ENCODE measurements at places on chromosomes 2 and 18.

- no peak for DNase-seq
Measured at GRCh38 chr2:225584796-225585195, 185.3 kb downstream of the NYAP2 start.

- DNase-seq = no peak
Measured at GRCh38 chr2:224520064-224520463, 65.1 kb downstream of the CUL3 start.

DNA sequence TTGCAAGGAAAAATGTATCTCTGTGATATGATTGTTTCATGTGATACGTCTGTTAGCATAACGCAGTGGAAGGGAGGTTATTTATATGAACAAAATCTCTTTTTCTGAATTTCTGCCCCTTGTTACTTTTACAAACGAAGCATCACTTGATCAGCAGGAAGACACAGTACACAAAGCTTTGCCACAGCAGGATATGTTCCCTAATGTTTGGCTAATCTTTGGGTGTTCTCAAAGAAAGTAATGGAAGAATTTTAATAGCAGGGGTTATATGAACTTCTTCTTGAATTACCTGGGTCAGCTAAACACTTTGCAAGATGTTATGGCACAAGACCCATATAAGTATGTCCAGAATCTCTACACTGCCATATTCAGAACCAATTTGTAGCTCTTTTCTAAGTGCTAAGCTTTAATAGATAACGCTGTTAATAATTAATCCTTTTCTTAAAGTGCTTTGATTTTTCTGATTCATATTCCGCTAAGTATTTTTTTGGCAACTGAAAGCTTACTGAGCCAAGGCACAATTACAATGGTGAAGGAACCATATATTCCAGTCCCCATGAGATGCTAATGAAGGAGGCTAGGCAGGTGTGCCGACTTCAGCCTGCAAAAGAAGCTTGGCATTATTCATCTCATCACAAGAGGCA, 33.2 kb upstream of the TRIB2 start:
- no peak for DNase-seq

DNA sequence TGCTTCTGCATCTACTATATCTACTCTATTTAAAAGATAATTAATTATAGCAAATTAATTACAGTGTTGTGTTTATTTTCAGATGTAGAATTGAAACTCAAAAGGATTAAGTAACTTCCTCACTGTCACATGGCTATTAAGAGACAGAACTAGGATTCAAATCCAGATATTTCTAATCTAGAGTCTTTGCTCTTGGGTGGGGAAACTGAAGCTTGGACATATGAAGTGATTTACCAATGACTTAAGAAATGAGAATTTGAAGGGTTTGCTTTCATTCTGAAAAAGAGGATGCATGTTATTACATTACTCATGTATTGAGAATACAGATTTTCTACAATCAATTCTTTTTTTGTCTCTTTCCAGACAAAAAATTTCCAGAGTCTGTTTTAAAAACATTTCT, 191.5 kb upstream of the SMAD7 start:
- DNase-seq = no peak

- DNase-seq = no peak
Measured at GRCh38 chr2:113276761-113277425, 1.8 kb downstream of the PAX8 start.

- no peak for DNase-seq
Measured at GRCh38 chr2:238403632-238404405, 22.9 kb upstream of the ASB1 start.

DNA sequence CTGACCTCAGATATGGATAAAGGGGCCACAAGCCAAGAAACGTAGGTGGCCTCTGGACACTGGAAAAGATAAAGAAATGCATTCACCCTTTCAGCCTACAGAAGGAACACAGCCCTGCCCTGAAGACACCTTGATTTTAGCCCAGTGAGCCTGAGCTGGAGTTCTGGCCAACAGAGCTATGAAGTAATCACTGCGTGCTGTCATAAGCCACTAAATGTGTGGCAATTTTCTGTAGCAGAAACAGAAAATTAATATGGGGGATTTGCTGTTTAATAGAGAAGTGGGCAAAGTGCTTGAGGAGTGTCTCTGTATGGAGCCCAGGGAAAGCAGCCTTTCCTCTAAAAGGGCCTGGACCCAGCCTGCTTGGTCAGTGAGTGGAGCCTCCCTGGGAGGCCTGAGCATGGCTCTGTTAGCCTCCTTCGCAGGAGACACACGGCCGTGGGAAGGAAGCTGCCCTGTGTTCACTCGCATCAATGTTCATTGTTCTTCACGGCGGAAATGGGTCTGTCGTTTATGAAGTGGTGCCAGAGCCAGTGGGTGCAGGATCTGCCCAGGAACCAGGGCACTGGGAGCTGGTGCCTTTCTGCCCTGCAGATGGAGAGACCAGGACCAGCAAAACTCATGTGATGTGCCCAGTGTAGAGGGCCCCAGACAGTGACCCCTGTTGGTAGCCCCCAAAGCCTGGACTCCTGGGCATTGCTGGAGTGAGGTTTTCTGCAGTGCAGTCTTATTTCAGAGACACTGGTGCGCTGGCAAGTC, 268.9 kb downstream of the NDUFA10 start:
- DNase-seq = no peak

GRCh38 chr2:55620123-55620779, 2.8 kb upstream of the PPP4R3B start:
- DNase-seq = no peak

DNA sequence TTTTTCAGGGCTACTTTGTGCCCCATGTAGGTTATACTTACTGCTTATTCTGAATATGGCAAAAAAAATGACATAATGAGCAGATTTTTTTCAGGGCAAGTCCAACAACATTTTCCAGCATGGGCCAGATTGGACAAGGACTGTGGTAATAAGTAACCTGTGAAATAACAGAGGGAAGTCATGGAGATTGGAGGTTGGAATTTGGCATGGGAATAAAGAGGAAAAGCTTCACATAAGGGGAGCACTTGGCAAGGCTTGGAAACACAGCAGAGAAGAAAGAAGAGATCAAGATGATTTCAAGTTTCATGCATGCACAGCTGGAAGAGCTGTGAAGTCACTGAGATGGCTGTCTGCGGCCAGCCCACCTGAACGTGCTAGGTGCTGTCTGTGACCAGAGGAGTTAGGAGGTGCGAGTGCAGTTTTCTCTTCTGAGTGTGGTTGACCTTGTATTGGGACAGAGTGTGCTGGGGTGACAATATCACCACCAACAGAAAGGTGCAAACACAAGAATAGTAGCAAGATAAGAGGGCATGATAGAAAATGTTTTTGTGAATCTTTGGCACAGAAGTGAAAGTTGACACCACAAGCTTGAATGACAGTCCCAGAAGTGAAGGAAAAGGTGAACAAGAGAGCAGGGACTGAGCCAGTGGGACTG, 71.1 kb upstream of the DSC1 start:
- no peak for DNase-seq

DNA sequence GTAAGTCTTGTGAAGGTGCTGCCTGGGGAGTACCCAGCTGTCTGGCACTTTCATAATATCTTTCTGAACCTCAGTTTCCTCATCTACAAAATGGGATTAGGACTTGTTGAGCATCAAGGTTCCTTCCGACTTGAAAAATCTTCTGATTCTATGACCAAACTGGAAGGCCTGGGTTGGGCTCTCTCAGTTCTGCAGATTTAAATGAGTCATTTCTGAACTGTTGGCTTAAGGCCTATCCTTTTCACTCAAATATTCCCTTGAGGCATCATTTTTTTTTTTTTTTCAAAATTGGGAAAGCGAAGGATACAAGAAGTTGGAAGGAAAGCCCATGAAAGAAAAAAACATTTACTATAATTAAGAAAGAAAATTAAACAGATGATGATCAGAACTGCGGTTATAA, 40.8 kb upstream of the CYP1B1 start:
- no peak for DNase-seq
